ENCODE measurements at places on chromosomes 12 and 14. TPM values are rescaled to one million over a fixed set of nuclear protein-coding genes. Genes with fewer than 3 reads are reported as not detected.

- DNase-seq = no peak
These were observed 10.0 kb downstream of the BORCS5 start for GRCh38 chr12:12366701-12367481.

- DNase-seq = no peak
These were observed 228.2 kb upstream of the SYT1 start for GRCh38 chr12:78636231-78636855.

Gene RIPK3
- 5.4 TPM for total RNA-seq

DNA sequence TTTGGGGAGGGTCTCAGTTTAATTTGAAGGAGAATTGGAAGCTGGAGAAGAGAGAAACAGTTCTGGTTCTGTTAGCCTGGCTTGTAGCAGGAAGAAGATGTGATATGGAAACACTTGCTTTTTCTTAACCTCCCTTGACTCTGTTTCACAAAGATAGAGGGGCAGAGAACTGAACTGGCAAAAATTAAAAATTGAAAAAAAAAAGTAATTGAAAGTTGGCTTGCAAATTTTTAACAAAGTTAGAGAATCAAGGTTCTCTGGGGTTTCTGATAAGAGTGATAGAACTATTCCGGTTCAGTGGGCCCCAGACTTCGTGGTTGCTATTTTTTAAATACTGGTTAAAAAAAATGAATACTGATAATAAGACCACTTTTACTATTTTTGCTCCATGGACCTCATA is 2.8 kb downstream of the CRADD start:
- DNase-seq = no peak

Gene CD27
- 181 TPM for total RNA-seq

DNA sequence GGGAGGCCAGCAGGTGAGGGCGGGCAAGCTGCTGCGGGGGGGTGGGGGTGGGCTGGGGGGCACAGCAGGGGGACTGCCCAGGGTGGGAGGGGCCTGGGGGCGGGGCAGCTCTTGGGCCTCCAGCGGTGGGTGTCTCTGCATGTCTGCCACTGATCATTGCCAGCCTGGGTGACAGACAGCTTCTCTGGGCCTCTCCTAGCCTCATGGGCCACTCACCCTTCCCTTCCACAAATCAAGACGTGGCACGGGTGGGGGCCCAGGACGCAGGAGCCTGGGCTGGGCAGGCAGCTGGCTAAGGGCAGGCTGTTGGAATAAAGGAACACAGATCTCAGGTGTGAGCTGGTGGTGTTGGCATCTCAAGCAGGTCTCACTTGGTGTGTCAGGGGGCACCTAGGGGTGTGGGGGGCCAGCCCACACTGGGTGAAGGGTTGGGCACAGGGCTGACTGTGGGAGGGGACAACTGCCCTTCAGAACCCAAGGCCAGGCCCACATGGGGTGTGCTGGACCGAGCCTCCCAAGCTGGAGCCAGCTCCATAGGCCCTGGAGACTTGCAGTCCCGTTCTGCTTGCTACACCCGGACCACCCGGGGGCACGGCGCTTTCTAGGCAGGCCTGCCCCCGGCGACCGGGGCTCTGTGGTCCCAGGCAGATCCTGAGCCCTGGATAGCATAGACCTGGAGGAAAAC is 3.0 kb downstream of the TEDC1 start:
- no peak for DNase-seq

GRCh38 chr14:56324454-56324853 is 206.2 kb downstream of the PELI2 start:
- DNase-seq = no peak

GRCh38 chr14:72480464-72481243 is 413.2 kb downstream of the DPF3 start:
- no peak for DNase-seq

DNA sequence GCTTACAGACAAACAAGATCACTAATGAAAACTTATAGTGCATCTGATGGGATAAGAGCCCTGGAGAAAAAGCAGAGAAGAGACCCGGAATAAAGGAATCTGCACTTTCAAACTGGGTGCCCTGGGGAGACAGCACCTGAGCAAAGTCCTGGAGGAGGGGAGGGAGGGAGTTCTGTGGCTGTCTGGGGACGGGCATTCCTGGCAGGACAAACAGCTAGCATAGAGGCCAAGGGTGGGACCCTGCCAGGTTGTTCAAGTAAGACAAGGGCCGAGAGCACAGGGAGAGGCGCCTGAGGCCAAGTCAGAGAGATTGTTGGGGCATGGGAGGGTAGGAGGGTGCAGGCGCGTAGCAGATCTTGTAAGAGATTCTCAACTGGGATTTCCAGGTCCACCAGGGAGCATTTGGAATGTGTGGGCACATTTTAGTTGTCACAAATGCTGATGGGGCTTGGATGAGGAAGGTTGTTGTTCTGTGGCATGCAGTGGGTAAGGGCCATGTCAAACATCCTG is 14.2 kb downstream of the IQSEC3 start:
- no peak for DNase-seq

DNA sequence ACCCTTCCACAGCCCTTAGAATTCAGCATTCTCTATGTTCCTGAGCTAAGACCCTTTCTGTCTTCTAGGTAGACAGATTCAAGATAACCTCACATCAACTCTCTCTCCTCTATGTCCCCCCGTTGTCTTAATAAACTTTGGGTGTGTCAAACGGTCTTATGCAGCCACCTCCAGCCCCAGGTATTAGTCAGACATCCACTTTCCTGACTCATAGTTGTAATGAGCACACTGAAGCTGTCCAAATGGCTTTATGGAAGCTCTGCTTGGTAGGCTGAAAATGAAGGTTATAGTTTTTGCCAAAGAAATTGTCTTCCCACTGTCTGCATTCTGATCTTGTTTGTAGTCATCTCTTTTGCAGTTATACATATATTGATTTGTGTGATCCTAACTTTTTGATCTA is 482.0 kb downstream of the RMST start:
- DNase-seq = no peak

- no peak for DNase-seq
These were observed 60.4 kb upstream of the PELI2 start for GRCh38 chr14:56057767-56058166.
